ENCODE measurements at places on chromosomes 7 and 10.

- no peak for DNase-seq
Observed at GRCh38 chr7:124276005-124276622, 243.2 kb upstream of the TMEM229A start.

DNA sequence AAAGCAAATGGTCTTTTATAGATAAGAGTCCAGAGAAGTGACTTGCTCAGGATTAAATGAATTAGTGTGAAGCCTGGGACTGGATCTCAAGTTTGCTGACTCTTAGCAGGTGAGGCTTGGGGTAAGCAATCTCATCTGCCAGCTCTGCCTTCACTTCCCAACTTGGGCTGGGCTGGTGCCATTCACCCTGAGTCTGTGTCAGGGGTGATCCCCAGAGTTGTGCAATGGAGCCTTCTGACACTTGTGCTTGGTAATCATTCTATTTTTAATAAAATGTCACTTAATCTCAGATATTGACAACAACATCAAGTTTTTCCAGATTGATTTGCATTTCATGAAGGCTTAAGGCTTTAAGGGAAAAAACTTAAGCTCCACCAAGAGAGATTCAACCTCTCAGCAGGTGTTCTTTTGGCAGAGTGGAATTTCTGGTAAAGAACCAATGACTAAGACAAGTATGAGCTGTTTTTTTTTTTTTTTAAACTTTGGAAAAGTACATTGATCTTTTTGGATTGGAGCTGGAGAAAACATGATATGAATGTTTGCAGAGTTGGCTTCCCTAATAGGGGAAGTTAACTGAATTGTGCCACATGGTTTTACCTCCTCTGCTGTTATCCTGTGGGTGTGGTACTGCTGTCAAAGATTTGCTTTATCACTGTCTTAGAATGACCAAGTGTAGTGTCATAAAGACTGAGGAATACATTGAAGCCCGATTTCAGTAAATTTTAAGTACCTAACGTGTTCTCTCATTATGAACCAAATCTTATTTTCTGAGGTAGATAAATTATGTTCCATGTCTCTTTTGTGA lies 48.6 kb upstream of the GPR37 start:
- no peak for DNase-seq

- DNase-seq = no peak
Observed at GRCh38 chr7:1985042-1985441, 247.7 kb downstream of the MAD1L1 start.

- DNase-seq = no peak
Observed at GRCh38 chr10:97788552-97789442, 17.0 kb upstream of the SFRP5 start.

DNA sequence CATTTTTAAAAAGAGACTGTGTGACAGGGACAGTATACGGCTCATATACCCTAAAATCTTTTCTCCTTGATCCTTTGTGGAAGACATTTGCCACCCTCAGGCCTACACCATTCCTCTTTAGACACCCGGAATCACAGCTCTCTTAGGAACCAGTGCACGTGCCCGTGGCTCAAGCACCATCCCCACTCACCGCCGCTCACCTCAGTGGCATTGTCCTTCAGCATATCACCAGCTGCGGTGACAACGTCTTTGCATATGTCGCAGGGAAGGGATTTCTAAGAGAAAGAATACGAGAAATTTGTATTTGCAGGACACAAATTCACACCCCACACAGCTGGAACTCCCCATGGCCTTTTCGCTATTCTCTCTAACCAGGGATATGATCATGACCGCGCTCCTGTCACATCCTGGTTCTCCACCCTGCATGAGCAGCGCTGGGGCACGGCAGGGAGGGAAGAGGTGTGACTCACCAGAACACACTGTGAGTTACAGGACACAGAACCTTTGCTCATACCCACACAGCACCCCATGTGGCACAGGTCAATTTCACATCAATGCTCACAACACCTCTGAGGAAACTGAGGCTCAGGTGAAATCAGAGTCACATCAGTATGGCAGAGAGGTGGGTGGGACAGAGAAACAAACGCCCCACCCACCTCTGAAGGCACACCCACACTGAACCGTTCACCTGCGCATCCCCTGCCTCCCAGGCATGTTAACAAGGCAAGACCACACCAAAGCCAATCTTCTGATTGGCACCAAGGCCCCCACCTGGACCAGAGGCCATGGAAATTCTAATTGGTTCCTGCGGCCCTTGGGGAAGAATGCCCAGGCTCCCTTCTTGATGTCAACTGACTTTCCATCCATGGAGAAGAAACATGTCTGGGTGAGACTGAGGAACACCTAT lies 19.2 kb downstream of the PSAP start:
- DNase-seq = no peak

GRCh38 chr7:141122736-141123135 lies 48.9 kb downstream of the TMEM178B start:
- DNase-seq = no peak

DNA sequence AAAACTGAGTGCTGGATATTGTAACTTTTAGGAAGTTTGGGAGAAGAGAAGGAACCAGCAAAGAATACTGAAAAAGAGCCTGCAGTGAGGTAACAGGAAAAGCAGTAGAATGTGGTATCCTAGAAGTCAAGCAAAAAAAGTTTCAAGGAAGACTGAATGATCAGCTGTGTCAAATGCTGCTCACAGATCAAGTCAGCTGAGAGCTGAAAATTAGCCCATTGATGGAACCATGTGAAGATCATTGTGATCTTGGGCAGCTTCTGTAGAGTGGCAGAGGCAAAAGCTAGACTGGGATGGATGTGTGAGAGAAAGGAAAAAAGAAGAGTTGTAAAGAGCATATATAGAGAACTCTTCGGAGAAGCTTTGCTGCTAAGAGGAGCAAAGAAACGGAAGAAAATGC lies 315.4 kb upstream of the BMPER start:
- DNase-seq = no peak

DNA sequence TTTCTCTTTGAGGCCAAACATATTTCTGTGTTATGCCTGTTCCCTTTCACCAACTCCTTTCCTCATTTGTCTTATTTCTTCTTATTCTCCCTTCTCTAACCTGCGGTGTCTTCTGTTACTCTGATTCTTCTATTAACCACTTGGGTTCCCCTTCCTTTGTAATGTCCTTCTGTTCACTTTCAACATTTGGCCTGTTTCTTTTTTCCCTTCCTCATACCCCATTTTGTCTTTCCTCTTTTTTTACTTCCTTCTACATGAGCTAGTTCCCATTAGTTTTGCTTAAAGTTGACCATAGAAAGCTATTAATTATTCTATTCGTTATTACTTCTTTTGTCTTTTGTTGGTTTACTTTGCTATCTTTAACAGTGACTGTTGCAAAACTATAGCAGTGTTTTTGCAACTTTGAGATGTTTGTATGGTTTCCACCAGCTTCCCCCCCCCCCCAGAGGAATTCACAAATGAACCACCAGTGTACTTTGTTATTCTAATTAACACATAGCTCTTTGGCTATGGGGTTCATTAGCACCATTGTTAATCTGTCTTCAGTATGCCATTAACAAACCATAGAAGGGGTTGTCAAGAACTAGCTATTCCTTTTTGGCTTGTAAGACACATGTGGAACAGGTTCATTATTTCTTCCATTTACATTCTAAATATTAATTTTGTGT lies 2.9 kb downstream of the LRGUK start:
- no peak for DNase-seq

DNA sequence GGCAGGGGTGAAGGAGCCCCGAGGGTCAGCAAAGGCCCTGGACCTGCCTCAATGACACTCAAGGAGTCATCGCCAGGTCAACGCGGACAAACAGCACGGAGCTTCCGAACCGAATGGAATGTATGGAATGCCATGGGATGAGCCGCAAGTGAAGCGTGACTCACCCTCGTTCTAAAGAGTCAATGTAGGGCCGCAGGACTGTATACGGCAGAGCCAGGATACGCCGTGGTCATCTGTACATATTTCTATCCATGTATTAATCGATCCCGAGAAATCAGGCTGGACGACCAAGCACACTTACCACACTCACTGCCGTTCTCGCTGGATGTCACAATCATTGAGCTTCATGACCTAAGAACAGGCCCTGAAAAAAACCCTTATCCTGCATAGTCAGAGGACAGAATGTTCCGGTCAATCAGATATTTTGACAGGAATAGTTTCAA lies 4.3 kb downstream of the SNX8 start:
- no peak for DNase-seq

GRCh38 chr10:102635377-102635776 lies 8.9 kb upstream of the TRIM8 start:
- DNase-seq = peak; percentile 49

- DNase-seq = no peak
Observed at GRCh38 chr7:101631224-101631714, 2.2 kb upstream of the MYL10 start.

DNA sequence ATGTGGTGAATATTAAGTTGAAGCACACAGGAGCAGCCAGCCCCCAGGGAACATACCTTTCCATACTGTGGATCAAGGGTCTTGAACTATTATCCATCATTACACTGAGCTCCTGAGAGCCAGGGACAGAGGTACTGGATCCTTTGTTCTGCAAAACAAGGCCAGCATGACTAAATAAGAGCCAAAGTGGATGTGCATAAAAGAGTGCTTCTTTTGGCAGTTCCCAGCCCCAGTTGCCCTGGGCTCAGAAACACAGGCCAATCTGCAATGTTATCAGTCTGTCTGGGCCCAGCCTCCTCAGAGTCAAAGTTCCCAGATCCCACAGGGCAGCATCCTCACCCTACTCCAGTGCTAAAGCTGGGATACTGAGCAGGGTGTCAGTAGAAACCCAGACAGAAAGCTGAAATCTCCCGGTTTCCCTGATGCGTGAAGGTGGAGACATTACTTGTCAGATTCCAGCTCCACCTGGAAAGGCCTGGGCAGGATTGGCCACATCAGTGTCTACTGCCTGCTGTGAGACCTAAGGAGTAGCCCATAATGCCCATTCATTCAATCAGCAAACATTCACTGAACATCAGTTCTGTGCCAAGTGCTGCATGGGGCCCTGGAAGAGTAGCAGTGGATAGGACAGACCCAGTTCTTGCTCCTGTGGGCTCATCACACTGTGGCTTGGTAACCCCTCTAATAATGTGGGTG lies 342.7 kb downstream of the CXCL12 start:
- DNase-seq = no peak

DNA sequence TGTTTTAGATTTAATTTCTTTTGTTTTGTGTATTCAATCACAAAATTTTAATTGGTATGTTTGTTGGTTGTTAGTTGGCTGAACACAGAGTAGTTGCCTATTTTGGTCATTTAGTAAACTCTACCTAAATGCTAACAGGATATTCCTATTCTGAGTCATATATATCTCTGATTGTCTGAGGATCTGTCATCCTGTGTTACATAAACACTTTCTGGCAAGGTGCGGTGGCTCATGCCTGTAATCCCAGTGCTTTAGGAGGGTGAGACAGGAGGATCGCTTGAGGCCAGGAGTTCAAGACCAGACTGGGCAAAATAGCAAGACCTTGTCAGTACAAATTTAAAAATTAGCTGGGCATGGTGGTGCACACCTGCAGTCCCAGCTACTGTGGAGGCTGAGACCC lies 178.6 kb downstream of the PLCE1 start:
- DNase-seq = no peak

GRCh38 chr7:116210345-116211005 lies at the start of gene TES:
Gene TES (plus strand): TSS chr7:116210539. CDS start chr7:116210708, 169 bp downstream.
- peak; percentile 58 for DNase-seq

DNA sequence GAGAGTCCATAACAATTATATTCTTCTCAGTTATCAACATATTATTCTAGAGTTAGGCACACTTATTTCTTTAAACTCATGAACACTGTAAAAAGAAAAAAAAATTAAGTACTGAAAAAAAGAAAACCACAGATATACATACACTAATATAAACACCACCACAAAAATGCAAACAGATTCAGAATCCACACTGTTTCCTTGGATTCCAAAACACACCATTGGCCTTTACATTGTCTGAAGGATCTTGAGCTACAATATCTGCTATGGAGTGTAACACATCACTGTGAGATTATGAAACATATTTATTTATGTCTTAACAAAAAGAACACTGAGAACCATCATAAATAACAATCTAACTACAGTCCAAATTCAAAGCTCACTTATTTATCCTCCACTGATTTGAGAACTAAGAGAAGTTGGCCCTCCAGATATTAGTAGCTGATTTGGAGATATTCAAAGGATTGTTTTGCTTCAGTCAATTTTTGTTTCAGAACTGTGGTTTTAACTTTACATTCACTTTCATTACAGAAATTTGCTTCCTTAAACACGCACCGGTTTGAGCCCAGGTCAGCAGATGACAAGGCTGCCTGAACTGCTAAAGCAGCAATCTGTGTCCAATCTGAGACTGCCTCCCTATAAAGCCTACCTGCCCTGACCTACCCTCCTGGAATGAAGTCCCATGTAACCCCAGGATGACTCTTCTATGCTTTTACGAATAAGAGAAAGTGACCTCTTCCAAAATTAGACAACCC lies 47.0 kb upstream of the CDK1 start:
- DNase-seq = peak; percentile 48

GRCh38 chr7:70545214-70545613 lies 586.7 kb upstream of the GALNT17 start:
- DNase-seq = no peak

GRCh38 chr7:94697035-94697974 lies 41.4 kb upstream of the SGCE start:
- DNase-seq = no peak

GRCh38 chr7:3338161-3338560 lies 37.1 kb downstream of the SDK1 start:
- DNase-seq = no peak

DNA sequence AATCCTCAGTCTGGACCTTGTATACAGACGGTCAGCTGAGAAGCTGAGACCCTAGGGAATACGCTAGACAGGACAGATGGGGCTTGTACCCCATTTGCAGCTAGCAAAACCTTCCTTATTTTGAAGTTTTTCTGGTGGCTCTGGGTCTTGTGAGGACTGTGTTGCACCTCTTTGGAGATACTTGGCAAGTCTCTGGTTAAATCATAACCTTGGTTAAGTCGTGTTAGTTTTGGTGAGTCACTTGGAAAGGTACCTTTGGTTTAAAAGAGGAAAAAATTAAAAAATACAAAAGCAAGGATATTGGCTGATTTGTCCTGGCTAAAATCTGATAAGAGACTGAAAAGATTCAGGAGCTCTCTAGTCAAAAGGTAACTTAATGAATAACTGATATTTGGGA lies 140.6 kb downstream of the COBL start:
- no peak for DNase-seq

- DNase-seq = no peak
Observed at GRCh38 chr7:112214883-112215282, 8.4 kb downstream of the ZNF277 start.

- DNase-seq = no peak
Observed at GRCh38 chr7:44099669-44100068, 4.5 kb upstream of the AEBP1 start.

- no peak for DNase-seq
Observed at GRCh38 chr7:33921216-33921938, 16.0 kb downstream of the BMPER start.
